ENCODE measurements at places on chromosomes 4 and X. TPM values are rescaled to one million over a fixed set of nuclear protein-coding genes. Genes with fewer than 3 reads are reported as not detected.

GRCh38 chr4:128454881-128455280 is 167.3 kb upstream of the PGRMC2 start:
- no peak for DNase-seq

- no peak for DNase-seq
These were observed 155.9 kb downstream of the SHOX start for GRCh38 chrX:786441-786881.

DNA sequence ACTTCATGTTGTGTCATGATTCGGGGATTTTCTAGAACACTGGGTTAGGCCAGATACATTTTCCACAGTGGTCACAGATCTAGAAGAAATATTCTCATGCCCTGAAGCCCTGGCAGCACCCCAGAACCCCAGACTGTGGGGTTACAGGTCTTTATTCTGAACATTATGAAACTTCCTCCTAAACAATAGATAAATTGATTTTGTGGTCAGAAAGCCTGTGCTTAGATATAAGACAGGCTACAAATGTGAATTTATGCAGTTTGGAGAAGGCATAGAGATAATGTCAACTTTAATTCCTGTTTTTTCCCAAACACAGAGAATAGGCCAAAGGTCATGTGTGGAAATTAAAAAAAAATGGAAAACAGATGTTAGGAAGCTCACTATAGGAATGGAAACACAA is 492.9 kb downstream of the SPRY1 start:
- no peak for DNase-seq

The RASL11B gene
- polyA plus RNA-seq, result 1.4 TPM

The AFM gene
- polyA plus RNA-seq, result 0.03 TPM

The INTS6L gene
- 14.5 TPM for polyA plus RNA-seq

All from keratinocyte (primary cell).